MCF 10A (cell line): ENCODE measurements at places on chromosomes 5 and 9. TPM values are rescaled to one million over a fixed set of nuclear protein-coding genes. Genes with fewer than 3 reads are reported as not detected.
A peak's percentile ranks its signal among the peaks of the same experiment; 100 is the strongest.

DNA sequence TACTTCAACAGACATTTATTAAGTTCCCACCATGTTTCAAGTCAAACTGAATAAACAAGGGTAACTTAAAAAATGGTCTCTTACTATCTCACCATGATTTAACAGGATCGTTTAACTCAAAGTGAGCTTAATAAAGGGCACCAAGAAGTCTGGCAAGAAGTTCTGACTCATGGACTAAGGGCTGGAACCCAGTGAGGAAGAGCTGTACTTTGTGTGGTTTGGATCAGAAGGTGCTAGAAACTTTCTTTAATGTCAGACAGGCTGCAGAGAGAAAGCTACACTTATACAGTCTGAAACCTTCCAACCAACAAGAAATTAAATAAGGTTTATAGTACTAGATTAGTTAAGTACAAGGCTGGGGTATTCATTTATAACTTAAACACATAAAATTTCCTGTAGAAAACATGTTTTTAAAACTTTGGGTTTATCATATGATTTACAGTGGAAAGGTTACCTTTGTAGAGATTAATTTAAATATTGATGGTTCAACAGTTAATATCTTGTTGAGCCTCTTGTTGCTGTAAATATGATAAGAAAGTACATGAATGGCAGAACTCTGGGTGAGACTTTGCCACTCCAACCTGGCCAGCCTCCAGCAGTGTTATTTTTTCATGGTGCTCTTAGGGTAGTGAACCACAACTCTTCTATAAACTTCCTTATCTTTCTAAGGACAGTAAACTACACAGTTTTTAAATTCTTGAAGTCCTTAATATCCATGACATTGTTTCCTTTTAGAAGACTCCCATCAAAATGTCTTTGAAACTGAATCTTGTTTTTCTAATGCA lies 162.8 kb downstream of the MAN2A1 start:
- H3K4me1 ChIP-seq, result peaks cover 7% of the 10 kb centered on the region
- peak overlapping the region; percentile 36 for H3K27ac ChIP-seq
- H3K4me3 ChIP-seq, result no peak overlapping the region
- DNase-seq, result no peak
- peaks cover 38% of the 10 kb centered on the region for H3K36me3 ChIP-seq

DNA sequence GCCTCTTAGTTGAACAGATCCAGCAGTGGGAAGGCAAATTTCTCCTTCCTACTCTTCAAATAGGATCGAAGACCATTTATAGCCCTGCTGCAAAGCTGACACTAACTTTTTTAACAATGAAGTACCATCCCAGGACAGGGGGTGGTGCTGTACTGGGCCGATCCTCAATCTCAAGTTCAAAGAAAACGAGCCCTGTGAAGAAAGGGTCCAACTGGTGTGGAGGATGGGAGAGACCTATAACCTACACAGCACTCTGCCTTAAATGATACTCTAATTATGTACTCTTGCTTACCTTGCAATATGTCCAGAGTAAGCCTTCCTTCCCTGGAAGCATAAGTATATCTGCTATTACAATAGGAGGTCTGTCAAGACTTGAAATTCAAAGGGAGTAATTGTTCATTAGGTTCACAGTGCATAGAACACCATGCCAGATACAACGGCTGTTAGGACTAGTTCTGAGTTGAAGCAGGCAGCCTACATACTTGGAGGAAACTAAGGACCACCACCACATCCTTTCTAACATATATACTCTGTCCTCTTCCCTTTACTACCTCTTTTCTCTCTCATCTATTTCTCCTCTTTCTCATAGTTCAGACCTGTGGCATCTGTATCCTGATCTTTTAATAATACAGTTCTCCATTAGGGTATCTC lies 6.2 kb downstream of the ETF1 start:
- peak overlapping the region; percentile 66 for H3K27ac ChIP-seq
- no peak for DNase-seq
- H3K27me3 ChIP-seq, result no peaks in the 10 kb centered on the region
- H3K4me1 ChIP-seq, result peaks cover 44% of the 10 kb centered on the region
- no peak overlapping the region for H3K4me3 ChIP-seq

- no peak overlapping the region for H3K4me3 ChIP-seq
- H3K36me3 ChIP-seq, result no peaks in the 10 kb centered on the region
- no peaks in the 10 kb centered on the region for H3K27me3 ChIP-seq
- H3K4me1 ChIP-seq, result peaks cover 5% of the 10 kb centered on the region
These were observed 138.7 kb upstream of the GRHPR start for GRCh38 chr9:37283730-37284325.

DNA sequence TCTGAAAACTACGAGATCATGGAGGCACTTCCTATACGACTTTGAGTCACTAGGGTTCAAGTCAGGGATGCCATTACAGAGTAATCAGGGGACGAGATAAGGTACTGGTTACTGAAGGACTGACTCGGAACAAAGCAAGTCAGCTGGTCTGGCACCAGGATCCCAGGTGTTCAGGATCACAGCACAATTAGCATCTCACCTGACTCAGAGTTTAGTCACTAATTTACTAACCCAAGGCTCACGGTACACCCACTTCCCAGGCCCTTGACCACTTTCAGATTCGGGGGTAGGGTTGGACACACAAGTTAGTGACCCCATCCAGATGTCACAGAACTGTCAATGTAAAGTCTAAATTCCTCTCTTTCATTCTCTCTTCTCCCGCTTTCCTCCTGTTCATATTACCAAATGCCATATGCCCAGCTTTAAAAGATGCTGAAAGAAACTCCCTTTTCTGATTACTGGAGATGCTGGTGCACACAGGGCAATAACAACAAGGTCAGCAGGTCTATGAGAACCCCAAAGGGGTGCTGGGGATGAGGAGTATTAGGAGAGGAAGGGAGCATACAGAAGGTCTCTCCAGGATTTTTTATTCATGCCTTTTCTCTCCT lies 657.8 kb downstream of the TLE1 start:
- peak; percentile 46 for DNase-seq
- H3K27ac ChIP-seq, result no peak overlapping the region
- no peak overlapping the region for H3K4me3 ChIP-seq

- no peak for DNase-seq
- no peak overlapping the region for H3K4me3 ChIP-seq
- peaks cover 7% of the 10 kb centered on the region for H3K27me3 ChIP-seq
- H3K36me3 ChIP-seq, result no peaks in the 10 kb centered on the region
These were observed 285.0 kb upstream of the ADAMTSL1 start for GRCh38 chr9:18188971-18189370.

DNA sequence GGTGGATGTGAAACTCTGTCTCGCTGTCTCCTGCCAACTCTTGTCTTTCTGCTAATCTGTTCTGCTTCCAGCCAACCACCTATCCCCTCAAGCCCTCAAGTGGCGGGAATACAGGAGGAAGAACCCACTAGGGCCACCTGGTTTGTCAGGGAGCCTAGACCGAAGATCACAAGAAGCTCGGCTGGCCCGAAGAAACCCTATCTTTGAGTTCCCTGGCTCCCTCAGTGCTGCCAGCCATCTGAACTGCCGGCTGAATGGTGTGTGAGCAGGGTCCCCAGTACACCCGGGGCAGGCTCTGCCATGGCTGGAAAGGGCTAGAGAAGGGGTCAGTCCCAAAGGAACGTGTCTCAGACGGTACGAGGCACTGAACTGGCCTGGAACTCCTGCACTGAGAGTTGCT lies 49.2 kb upstream of the TESK1 start:
- H3K4me1 ChIP-seq, result peaks cover 3% of the 10 kb centered on the region
- H3K27me3 ChIP-seq, result no peaks in the 10 kb centered on the region
- peaks cover 18% of the 10 kb centered on the region for H3K36me3 ChIP-seq
- H3K4me3 ChIP-seq, result no peak overlapping the region
- DNase-seq, result no peak
- H3K27ac ChIP-seq, result no peak overlapping the region

The LMBRD2 gene
- total RNA-seq, result 7.9 and 9.6 TPM in 2 replicates

The SLC27A6 gene
- total RNA-seq, result 0.12 and 0.16 TPM in 2 replicates
